ENCODE measurements at places on chromosomes 11 and 22.
A peak's percentile ranks its signal among the peaks of the same experiment; 100 is the strongest.

- DNase-seq = no peak
Measured at GRCh38 chr11:63805844-63806415, 7.3 kb upstream of the SPINDOC start.

DNA sequence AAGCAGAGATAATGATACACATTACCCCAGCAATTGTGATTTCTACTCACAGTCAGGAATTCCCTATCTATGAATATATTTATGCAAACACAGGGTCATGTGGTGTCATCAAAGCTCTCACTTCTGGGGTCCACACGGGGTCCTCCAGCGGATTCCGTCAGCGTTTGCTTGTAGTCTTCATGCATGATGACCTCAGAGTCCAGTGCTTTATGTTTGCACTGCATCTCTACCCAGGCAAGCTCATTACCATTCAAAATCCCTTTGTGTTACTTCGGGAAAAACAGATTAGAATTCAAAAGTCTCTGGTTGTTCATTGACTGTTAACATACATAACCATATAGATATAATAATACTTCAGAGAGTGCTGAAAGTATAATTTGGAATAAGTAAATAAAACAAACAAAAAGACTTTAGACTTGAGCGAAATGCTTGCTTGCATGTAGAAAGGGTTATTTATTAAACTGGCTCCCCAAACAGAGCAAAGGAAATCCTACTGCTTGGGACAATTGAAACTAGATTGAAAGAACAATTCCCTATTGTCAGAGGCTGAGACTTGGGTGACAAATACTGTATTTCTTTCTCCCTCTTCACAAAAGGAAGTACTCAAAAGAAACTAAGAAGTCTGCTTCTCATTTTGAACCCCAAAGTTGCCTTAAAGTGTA lies 423.1 kb downstream of the ETS1 start:
- DNase-seq = no peak

- DNase-seq = no peak
Measured at GRCh38 chr11:70490208-70490607, 91.9 kb downstream of the CTTN start.

DNA sequence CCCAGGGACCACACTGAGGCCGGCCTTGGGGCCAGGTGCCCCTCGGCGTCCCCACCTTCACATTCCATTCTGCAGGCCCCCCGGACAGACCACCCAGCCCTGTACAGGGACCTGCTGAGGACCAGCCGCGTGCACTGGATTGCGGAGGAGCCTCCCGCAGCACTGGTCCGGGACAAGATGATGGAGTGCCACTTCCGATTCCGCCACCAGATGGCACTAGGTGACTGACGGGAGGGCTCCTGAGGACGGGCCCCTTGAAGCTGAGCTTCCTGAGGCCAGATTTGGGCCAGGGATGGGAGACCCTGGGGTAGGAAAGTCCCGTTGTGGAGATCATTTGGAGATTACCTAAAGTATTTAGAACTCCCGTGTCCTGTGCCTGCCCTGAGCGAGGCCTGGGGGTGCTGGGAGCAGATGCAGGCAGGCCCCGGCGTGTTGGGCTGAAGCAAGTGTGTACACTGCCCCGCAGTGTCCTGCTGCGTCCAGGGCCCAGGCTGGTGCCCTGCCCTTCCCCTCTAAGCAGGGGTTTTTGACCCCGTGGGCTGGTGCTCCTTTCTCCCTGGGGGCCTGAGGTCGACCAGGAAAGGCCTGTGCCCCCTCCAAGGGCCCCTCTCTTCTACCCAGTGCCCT lies 20.0 kb downstream of the TRMU start:
- DNase-seq = peak; percentile 51

GRCh38 chr11:63686926-63687325 lies 5.6 kb downstream of the RTN3 start:
- no peak for DNase-seq

GRCh38 chr11:16926883-16927626 lies 87.2 kb downstream of the PLEKHA7 start:
- DNase-seq = no peak

GRCh38 chr11:4448995-4449394 lies at the start of gene OR52K2:
Gene OR52K2, plus strand, starts transcription at chr11:4449295. Its CDS starts 45 bp downstream, at chr11:4449340.
- DNase-seq = no peak

DNA sequence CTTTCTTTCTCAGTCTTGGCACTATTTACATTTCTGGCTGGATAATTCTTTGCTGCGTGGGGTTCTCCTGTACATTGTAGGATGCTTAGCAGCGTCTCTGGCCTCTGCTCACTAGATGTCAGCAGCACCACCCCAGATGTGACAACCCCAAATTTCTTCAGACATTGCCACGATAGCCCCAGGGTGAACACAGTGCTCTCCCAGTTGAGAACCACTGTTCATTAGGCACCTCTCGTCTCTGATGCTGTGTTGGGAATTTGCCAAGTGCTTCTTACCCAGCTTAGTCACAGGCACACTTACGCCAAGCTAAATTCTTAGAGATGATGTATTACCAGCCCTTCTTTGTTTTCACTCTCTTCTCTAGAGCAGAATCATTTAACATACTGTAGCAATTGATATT lies 9.4 kb downstream of the TRIM6 start:
- no peak for DNase-seq

DNA sequence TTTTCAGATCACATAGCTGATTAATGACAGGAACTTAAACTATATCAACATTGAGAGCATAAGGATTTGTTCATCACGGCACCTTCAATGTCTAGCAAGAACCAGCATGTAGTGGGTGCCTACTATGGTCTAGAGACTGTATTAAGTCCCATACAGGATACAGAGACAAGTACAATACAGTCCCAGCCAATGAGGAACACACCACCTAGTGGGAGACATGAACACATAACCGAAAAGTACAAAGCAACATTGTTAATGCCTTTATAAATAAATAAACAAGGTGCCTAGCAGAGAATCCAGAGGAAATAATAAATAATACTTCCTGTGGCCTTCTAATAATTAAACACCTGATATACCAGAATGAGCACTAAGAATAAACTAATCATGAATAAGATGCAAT lies 87.7 kb upstream of the OPCML start:
- no peak for DNase-seq

- DNase-seq = no peak
Measured at GRCh38 chr11:6225896-6226295, 8.5 kb downstream of the FHIP1B start.

DNA sequence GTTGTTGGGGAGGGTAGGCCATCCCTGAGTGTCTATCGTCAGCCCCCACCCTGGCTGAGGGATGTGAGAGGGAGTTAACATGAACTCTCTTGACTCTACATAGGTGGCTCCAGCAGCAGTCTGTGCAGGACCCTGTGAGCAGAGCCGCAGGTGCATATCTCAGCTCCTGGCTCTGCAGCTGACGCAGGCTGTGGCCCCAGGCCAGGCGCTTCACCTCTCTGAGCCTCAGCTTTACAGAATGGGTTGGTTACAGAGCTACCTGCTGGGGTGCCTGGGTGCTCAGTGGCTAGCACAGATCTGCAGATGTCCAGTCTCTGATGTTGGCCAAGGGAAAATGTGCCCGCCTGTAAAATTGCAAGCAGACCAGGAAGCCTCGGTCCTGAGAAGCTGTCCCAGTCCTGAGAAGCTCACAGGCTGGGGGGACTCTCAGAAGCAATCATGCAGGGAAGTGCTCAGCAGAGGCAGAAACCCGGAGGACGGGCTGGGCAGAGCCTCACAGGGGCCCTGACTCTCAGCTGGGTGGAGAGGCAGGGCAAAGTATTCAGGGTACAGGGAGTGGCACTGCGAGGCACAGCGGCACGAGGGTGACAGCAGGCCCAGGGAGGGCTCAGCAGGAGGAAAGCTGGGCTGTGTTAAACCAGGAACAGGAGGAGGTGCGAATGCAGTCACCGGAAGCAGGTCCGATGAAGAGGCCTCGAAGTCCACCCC lies 15.9 kb upstream of the LRP5 start:
- no peak for DNase-seq

GRCh38 chr22:31604746-31605705 lies 57.0 kb downstream of the PISD start:
- no peak for DNase-seq

DNA sequence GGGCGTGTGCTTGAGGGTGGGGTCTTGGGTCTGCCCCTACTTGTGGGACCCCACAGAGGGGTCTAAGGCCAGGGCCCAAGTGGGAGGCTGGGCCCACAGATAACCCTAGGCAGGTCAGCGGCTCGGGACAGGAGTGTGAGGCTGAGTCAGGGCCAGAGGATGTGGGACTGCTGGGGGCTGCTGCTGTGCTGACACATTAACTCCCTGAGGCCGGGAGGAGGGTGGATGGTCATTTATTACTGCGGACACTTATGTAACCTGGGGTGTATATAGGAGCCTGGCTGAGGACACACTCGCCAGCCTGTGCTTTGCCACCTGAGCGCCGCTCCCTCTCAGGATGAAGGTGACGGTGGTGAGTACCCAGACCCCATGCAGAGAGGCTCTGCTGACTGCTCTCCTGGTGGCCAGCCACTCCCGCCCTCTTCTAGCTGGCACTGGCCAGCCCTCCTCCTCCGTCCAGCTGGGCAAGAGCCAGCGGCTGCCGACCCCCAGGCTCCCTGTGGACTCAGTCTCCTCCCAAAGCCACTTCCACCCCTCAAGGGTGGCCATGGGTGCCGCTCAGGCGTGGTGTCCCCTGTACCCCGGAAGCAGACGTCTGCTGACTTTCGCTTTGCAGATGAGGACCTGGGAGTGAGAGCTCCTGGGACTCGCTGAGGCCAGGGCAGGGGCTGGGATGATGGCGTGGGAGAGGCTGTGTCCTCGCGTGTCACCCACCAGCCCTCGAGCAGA lies at the start of gene MIOX:
Gene MIOX (plus strand): TSS at position 299 of the 729 bp plus-strand sequence. CDS start 39 bp downstream, at position 338.
- no peak for DNase-seq

GRCh38 chr22:44733426-44734106 lies 18.8 kb upstream of the ARHGAP8 start:
- DNase-seq = no peak

Measured in stimulated activated CD4-positive, alpha-beta T cell treated with anti-CD3 and anti-CD28 coated beads, Interleukin-1b, Interleukin-23, amount 100 ng/mL, for 48 hours (primary cell).